ENCODE measurements at places on chromosomes 7 and 10.

DNA sequence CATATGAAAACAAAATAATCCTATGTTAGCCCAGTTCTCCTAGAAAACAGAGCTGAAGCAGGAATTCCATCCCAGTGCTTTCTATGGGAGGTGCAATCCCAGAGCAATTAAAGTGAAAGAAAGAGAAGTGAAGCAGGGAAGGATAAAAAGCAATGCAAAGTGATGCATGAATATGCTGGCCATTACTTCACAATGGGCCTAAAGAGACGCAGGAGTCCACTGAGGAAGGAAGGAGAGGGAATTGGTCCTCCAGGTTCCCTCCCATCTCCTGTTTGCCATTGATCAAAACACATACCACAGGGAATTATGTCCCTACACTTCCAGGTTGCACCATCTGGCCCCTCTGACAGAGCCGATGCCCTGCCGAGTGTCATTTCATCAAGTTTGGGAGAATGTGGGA is 392.2 kb upstream of the NFE2L3 start:
- DNase-seq = no peak

- DNase-seq = no peak
Measured at GRCh38 chr7:108430664-108431063, 25.6 kb downstream of the NRCAM start.

DNA sequence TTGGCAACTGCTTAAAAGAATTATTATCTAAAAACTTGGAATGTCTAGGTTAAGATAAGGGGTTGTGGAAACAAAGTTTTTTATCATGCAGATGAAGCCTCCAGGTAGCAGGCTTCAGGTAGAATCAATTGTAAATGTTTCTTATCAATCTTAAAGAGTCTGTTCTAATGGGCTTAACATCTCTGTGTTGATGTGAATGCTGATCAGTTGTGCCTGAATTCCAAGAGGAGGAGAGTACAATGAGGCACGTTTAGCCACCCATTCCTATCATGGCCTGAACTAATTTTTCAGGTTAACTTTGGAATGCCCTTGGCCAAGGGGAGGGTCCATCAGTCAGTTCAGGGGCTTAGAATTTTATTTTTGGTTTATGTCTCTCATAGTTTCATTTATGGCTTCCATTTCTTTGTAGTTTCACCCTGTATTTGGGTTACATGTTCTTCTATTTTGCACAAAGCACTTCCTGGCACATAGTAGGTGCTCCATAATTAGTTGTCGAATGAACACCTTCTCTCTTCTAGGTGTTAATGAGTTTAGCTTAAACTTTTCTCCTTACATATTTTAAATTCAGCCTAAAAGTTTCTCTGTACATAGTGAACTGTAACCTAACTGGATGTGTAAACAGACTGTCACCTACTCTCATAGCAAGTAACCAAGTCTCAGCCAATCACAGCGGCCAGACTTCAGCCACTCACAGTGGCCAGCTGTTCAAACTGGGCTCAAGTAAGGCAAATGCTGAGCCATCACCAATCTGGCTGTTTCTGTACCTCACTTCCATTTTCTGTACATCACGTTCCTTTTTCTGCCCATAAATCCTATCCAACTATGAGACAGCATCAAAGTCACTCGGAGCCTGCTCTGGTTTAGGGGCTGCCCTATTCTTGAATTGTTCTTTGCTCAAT is 34.7 kb downstream of the ALOX5 start:
- DNase-seq = no peak

DNA sequence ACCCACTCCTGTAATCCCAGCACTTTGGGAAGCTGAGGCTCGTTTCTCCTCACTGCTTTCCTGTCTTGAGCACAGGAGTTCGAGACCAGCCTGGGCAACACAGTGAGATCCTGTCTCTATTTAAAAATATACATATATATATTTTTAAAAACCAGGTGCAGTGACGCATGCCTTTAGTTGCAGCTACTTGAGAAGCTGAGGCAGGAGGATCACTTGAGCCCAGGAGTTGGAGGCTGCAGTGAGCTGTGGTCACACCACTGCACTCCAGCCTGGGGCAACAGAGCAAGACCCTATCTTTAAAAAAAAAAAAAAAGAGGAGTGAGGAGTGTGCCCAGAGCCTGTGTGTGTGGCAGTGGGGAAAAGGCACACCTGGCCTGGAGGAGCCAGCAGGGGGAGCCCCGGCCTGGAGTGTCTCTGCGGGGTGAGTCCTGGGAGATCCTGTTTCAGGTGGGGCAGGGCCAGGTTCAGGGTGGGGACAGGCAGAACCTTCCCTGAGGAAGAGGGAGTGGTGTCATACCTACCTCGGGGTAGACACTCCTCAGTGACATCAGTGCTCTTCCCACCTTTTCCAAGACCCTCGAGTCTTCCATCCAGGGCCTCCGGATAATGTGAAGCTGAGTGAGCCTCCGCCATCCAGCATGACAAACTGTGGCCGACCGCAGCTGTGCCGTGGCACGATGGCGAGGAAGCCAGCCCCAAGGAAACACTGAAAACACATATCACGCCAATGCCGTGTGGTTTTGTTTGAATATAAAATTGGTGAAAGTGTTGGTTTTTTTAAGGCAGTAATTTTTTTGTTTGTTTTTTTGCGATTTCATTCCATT is 9.0 kb upstream of the ARPC1B start:
- peak; percentile 32 for DNase-seq

DNA sequence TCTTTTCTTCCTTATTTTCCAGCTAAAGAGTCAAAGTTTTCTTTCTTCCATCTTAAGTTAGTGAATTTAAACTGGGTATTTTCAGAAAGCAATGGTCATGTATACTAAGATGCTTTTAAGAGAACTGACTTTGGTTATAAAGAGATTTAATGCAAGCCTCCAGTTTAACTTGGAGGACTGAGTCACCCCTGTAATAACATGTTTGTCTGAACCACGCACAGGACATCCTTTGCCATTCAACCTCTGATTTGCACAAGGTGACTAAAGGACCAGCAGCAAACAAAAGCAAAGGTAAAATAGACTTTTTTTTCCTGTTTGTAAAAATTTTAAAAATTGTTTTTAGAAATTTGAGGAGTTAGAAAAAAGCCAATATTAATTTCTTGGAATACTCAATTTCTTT is 2.9 kb downstream of the HYAL4 start:
- DNase-seq = no peak

- peak; percentile 15 for DNase-seq
Measured at GRCh38 chr10:62373995-62374861, at the start of gene ZNF365. ZNF365 (plus strand) TSS chr10:62374369; CDS start chr10:62376194, 1,825 bp downstream.

DNA sequence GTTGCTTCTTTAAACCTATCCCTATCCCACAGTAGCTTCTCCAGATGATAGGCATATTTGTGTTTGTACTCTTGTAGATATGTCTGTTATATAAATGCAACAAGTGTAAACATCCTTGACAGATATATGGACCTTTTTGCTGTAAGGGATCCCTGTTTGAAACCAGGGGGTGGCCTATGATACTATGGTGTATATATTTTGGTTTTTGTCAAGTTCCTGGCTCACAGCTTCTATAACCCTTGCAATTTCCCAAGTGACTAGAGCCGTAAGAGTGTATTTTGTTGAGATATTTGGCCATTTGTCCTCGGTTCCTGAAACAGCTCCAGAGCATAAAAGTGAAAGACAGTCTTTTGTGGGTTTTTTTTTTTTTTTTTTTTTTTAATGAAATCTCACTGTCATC is 9.7 kb downstream of the COMTD1 start:
- DNase-seq = no peak

DNA sequence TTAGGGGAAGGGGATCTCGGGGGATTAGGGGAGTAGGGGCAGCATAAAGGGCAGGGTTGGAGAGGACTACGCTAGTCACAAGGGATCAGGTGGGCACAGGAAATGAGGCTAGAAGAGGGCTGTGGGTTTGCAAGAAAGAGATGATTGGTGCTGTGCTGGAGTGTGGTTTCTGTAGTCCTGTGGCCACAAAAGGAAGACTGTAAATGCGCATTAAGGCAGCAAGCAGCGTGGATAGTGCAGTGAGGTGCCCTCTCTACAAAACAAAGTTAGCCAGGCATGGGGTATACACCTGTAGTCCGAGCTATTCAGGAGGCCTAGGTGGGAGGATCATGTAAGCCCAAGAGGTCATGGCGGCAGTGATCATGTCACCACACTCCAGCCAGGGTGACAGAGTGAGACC is 212.1 kb downstream of the MLLT10 start:
- no peak for DNase-seq

DNA sequence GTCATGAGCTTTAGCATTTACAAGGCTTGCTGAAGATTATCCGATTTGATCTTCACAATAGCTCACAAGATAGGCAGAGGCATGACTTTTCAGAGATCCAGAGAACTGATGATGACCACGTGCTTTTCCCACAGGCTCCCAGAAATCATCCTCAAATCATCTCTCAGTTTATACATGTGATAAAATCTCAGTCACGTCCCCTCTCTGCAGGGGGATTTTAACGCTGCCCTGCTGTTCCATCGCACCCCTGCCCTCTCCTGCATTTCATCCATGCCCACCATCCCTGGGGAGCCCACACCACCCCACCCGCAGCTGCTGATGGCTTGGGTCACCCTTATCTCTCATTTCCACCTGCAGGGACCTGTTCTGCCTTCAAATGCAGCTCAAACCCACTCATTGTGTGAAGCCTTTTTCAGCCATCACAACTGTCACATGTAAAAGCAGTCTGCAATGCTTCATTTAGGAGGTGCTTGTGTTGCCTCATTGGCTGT is 141.8 kb downstream of the DIP2C start:
- DNase-seq = no peak

GRCh38 chr10:43336641-43337318 is 34.7 kb upstream of the FXYD4 start:
- no peak for DNase-seq

- DNase-seq = no peak
Measured at GRCh38 chr7:45574669-45575500, 717 bp downstream of the ADCY1 start.

DNA sequence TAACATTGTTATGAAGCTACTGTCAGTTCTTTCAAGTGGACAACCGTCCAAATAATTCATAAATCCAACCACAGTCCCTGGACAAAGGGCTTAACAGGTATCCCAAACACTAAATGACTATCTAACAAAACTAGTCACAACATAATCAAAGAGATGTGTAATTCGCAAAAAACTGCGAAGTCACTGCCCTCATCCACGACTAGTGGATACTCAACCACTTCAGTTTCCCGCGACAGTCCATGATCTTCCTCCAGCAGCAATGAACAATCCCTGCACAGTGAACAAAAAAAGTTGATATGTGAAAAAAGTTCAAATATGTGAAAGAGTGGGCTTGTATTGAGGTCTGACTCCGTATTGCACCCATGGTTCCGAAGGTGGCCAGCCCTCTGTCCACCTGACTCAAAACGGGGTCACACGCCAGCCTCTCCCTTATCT is 287 bp downstream of the DCLRE1A start:
- no peak for DNase-seq

DNA sequence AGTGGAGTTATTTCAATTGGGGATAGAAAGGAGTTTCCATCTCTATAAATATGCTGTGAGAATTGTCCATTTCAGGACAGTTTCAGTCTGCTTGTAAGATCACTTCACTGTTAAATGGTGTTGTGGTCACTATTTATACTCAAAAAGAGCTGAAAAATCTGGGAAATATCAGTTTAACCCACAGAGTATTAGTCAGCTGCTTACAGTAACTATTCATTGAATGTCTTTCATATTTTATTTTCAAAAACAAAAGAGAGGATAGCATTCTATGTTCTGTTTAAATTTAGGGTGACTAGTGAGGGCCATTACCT is 85.4 kb upstream of the PLXDC2 start:
- no peak for DNase-seq

DNA sequence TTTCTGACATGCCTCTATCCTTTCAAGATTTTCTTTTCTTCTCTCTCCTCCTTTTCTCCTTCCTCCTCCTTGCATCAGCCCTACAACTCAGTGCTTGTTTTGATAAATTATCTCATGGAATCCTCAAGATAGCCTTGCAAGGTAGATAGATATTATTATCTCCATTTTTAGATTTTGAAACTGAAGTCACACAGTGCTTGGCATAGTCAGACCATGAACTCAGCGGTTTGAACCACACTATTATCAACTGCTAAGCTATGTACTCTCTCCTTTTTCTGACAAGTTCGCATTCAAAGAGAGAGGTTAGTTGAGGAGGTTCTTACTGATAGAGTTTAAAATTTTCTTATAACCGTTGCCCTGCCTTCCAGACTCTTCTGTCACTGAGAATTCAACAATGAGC is 79.1 kb downstream of the SUGCT start:
- no peak for DNase-seq

- DNase-seq = no peak
Measured at GRCh38 chr10:11539191-11539868, 72.1 kb downstream of the USP6NL start.

DNA sequence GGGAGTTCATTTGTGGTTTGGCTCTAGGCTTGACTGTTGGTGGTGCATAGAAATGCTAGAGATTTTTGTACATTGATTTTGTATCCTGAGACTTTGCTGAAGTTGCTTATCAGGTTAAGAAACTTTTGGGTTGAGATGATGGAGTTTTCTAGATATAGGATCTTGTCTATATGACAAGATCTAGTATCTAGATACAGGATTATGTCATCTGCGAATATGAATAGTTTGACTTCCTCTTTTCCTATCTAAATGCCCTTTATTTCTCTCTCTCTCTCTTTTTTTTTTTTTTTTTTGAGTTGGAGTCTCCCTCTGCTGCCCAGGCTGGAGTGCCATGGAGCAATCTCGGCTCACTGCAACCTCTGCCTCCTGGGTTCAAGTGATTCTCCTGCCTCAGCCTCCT is 62.9 kb downstream of the MGAM2 start:
- no peak for DNase-seq

- no peak for DNase-seq
Measured at GRCh38 chr7:42210333-42210732, 26.7 kb downstream of the GLI3 start.

GRCh38 chr7:154953006-154953684 is 49.8 kb downstream of the PAXIP1 start:
- DNase-seq = no peak

DNA sequence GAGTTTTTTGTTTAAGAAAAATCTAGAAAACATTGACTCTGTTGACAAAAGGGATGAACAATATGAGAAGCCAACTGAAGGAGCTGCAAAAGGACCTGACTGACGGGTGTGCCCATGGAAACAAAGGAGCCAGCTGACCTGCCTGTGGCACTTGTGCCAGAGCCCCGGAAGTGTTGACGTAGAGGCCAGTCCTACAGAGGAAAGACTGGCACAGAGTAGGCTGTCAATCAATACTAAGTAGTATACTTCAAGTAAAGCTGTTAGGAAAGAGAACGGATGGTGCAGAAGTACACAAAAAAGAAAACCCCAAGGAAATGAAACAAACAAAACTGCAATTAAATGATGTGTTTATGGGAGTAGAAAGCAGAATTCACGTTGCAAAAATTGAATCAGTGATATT is 19.0 kb upstream of the ABI1 start:
- DNase-seq = no peak

DNA sequence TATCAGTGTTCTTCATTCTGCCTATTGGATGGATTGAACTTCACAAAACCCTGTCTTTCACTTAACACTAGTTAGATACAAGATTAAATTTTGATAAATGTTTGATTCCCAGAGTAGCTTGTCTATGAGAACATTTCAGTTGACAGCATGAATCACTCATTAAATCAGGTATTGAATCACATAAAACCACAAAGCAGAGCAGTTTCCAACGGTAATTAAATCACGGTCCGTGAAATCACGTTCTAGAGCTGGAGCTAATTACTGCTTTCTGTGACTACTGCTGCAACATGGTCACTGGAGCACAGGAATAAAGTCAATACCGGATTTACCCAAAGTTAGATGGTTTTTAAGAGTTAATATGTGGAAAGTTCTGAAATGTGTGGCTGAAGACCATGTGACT is 257.8 kb upstream of the PCDH15 start:
- no peak for DNase-seq

GRCh38 chr7:142803901-142804300 is 33.1 kb downstream of the PRSS2 start:
- no peak for DNase-seq
